NCI-H187 treated with DMSO at 0.1 percent for 48 hours (cell line): ENCODE measurements at places on chromosomes 7 and 10.

- DNase-seq = no peak
Observed at GRCh38 chr7:99478464-99479440, 6.1 kb downstream of the ZNF789 start.

GRCh38 chr7:91832493-91833045 lies 47.9 kb downstream of the MTERF1 start:
- DNase-seq = no peak

GRCh38 chr10:7085913-7086589 lies 324.8 kb downstream of the SFMBT2 start:
- DNase-seq = no peak

GRCh38 chr10:11170993-11171851 lies 153.6 kb downstream of the CELF2 start:
- DNase-seq = no peak

- DNase-seq = no peak
Observed at GRCh38 chr7:136878878-136879277, 10.4 kb downstream of the CHRM2 start.

GRCh38 chr7:74282748-74283459 lies 6.3 kb upstream of the CLIP2 start:
- DNase-seq = no peak

DNA sequence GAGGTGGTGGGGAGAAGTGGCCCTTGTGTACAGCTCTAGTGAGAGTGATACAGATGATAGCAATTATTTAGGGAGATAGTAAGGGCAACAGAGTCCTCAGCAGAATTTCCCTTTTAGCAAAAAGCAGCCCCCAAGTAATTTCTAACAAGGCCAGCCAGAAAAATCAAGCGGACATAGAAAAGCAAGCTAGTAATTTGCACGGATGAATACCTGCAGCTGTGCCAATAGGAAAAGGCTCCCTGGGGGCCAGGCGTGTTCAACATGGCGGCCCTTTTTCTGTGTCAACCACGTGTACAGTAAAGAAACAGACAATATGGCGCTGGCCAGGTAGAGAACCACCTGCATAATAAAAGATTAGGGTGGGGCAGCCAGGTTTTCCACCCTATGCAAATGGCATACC lies 7.4 kb downstream of the MCM10 start:
- DNase-seq = no peak

- DNase-seq = no peak
Observed at GRCh38 chr7:99112097-99112496, 31.8 kb downstream of the SMURF1 start.

- no peak for DNase-seq
Observed at GRCh38 chr7:151754142-151754590, 122.7 kb downstream of the PRKAG2 start.

GRCh38 chr10:1659221-1659791 lies 78.0 kb downstream of the ADARB2 start:
- no peak for DNase-seq

DNA sequence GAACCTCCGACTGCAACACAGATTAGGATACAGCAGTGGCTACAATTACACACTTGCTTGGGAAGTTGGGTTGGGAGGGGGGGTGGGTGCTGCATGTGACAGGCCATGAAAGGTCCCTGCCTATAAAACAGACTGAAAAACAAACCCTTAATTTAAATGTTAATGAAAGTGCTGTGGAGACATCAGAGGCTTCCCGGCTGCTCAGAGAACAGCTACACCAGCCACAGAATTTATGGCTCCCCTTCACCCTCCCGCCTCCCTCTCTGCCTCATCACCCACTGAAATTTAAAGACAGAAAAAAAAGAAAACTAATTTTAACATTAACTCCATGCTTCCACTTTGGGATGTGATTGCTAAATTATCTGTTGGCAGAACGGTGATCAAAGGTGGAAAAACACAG lies 34.7 kb downstream of the FBXW4 start:
- no peak for DNase-seq
